ENCODE measurements at places on chromosomes 4 and X.
A peak's percentile ranks its signal among the peaks of the same experiment; 100 is the strongest.

- H3K4me1 ChIP-seq: peaks cover 39% of the 10 kb centered on the region
- H3K27ac ChIP-seq: peak overlapping the region; percentile 98
- DNase-seq: peak; percentile 74
- H3K4me3 ChIP-seq: peak overlapping the region; percentile 98
- no peaks in the 10 kb centered on the region for H3K36me3 ChIP-seq
These were observed 2.9 kb downstream of the MAML3 start for GRCh38 chr4:140150886-140151698.

- H3K4me1 ChIP-seq: peaks cover 56% of the 10 kb centered on the region
- H3K27ac ChIP-seq: peak overlapping the region; percentile 74
- H3K27me3 ChIP-seq: no peaks in the 10 kb centered on the region
- no peak overlapping the region for H3K4me3 ChIP-seq
These were observed 35.2 kb downstream of the SEPTIN11 start for GRCh38 chr4:76984788-76985211.

DNA sequence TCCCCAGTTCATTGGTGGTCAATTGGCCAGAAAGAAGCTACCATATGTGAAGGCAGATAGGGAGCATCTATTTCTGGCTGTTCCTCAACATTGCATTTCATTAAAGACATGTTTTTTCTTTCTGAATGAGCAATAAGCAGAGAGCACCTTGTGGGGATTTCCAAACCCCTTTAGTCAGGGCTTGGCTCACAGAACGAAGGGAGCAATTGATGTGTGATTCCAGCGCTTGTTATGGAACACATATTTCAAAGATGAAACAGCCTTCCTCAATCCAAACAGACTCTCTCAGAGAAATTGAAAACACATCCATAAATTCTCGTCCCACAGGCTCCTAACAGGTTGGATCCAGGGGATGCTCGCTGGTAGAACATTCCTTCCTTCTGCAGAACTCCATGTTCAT, 84.1 kb downstream of the CLCN4 start:
- H3K4me1 ChIP-seq: peaks cover 4% of the 10 kb centered on the region
- H3K4me3 ChIP-seq: no peak overlapping the region
- no peaks in the 10 kb centered on the region for H3K27me3 ChIP-seq
- no peak for DNase-seq

DNA sequence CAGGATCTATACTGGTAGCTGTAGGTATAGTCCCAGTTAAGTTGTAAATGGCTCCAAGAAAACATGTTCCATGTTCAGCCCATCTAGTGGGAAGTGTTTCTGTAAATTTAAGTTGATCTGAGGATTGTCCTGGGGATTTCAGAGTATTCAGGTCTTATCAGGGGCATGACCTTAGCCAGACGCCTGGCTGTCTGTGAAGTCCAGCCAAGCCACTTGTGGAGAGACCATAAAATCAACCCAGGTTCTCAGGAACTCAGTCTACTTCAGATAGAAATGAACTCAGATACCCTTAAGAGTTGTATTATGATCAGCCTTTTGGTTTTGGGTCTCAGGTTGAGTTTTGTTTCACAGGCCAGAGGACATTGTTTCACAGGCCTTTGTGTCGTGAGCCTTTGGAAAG, 95.9 kb downstream of the EGF start:
- DNase-seq: no peak
- peaks cover 20% of the 10 kb centered on the region for H3K4me1 ChIP-seq
- no peaks in the 10 kb centered on the region for H3K36me3 ChIP-seq
- H3K4me3 ChIP-seq: no peak overlapping the region
- no peak overlapping the region for H3K27ac ChIP-seq

GRCh38 chrX:39640866-39641265, 456.9 kb downstream of the BCOR start:
- H3K4me1 ChIP-seq: peaks cover 23% of the 10 kb centered on the region
- H3K36me3 ChIP-seq: no peaks in the 10 kb centered on the region
- no peak for DNase-seq
- H3K27me3 ChIP-seq: no peaks in the 10 kb centered on the region
- no peak overlapping the region for H3K27ac ChIP-seq

DNA sequence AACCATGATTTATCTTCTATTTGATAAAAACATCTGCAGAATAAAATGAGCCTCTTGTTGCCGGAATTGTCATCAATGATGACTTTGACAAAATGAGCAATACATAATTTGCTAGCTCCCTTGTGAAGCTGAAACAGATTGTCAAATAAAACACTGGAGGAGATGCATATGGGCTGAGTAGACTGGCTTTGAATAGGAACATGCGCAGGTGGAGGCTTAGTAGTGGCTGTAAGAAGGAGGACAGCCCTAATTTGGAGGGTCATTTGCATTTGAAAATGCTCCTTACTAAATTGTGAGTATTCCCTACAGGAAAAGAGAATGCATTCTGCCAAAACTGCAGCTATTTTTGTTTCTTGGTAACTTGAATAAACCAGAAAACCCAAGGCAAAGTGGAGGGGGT, 329.1 kb downstream of the PPARGC1A start:
- no peak overlapping the region for H3K27ac ChIP-seq
- H3K4me3 ChIP-seq: no peak overlapping the region
- no peak for DNase-seq

- H3K36me3 ChIP-seq: no peaks in the 10 kb centered on the region
- H3K4me3 ChIP-seq: no peak overlapping the region
- no peak for DNase-seq
- H3K4me1 ChIP-seq: no peaks in the 10 kb centered on the region
- no peak overlapping the region for H3K27ac ChIP-seq
- H3K27me3 ChIP-seq: no peaks in the 10 kb centered on the region
These were observed 380.6 kb downstream of the RAB28 start for GRCh38 chr4:13103382-13104015.

DNA sequence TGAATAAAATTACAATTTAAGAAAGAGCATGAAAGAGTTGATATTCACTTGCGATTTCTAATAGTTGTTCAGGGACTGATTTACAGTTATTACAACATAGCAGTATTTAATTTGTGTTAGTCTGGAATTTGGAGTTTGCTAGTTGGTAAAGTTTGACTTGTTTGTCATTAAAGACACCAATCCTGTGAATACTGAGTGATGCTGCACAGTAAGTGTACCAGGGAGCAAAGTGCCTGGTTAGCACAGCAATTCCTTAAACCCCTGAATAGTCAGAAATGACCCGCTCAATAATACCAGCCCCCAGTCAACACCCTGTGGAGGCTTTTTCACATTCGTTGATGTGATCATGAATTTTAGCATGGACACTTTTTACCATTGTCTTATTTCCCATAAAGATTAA, 122.2 kb upstream of the GC start:
- no peak overlapping the region for H3K4me3 ChIP-seq
- H3K4me1 ChIP-seq: peaks cover 7% of the 10 kb centered on the region
- H3K36me3 ChIP-seq: peaks cover 11% of the 10 kb centered on the region
- H3K27me3 ChIP-seq: no peaks in the 10 kb centered on the region
- DNase-seq: no peak

- no peaks in the 10 kb centered on the region for H3K27me3 ChIP-seq
- H3K27ac ChIP-seq: no peak overlapping the region
- no peak for DNase-seq
- no peaks in the 10 kb centered on the region for H3K36me3 ChIP-seq
- no peak overlapping the region for H3K4me3 ChIP-seq
- peaks cover 7% of the 10 kb centered on the region for H3K4me1 ChIP-seq
These were observed 70.8 kb downstream of the HHIP start for GRCh38 chr4:144716778-144717177.

DNA sequence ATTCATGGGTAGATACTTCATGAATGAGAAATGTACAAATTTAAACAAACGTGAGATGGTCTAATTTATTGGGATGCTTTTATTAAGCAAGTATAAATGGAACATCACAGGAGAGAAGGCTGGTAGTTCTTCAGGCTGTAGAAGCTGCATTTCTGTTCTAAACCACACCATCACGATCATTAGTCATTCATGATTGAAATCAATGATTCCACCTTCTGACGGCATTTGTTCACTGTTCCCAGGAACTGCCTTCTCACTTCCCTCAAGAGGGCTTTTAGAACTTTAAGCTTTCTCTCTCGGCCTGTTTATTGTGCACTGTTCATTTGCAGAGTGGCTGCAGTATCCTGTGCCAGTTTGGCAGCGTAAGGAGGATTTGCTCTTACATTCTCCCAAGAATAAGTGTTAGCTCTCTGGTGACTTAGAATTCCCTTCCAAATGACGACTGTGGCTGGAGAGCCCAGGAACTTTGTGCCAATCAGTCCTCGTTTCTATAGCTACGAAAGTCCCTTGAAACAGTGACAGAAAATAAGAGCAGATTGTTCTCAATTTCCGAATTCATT, 54.7 kb downstream of the MFAP3L start:
- H3K36me3 ChIP-seq: no peaks in the 10 kb centered on the region
- no peak for DNase-seq
- no peaks in the 10 kb centered on the region for H3K27me3 ChIP-seq
- H3K4me1 ChIP-seq: peaks cover 16% of the 10 kb centered on the region

- no peaks in the 10 kb centered on the region for H3K4me1 ChIP-seq
- H3K27me3 ChIP-seq: no peaks in the 10 kb centered on the region
- H3K4me3 ChIP-seq: no peak overlapping the region
- peak overlapping the region; percentile 51 for H3K27ac ChIP-seq
- DNase-seq: no peak
- peaks cover 15% of the 10 kb centered on the region for H3K36me3 ChIP-seq
These were observed 17.1 kb downstream of the DDX3X start for GRCh38 chrX:41350976-41351569.

DNA sequence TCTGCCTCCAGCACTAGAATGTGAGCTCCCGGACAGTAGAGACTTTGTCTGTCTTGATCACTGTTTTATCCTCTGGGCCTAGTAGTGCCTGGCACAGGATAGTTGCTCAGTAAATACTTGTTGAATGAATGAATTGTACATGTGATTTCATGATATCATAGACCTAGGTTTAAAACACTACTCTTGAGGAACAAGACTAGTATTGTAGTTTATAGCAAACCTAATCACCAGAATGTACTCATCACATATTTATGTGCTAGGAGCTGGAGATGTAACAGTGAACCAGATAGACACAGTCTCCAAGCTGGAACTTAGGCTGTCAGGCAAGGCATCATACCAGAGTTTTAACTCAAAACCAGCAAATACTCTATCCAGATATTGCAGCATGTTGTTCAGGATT, 23.5 kb downstream of the GAB3 start:
- no peak for DNase-seq
- H3K36me3 ChIP-seq: no peaks in the 10 kb centered on the region
- no peaks in the 10 kb centered on the region for H3K4me1 ChIP-seq
- no peak overlapping the region for H3K27ac ChIP-seq
- no peak overlapping the region for H3K4me3 ChIP-seq

DNA sequence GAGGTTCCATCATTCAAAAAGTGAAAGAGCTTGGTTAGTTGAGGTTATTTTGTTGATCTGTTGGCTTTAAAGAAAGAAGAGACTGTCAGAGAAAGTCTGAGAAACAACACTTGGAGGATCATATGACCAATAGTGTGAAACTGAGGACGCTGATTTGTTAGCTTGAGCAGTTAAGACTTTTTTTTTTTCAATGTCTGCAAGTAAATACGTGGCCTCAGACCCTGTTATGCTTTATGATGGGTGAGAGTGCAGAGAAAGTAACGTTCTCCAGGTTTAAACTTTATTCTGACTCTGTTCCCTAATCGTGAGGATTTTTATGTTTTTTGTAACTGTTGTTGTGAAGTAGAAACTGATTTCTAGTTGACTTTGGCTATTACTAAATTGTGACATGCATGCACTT, 45.9 kb downstream of the GAB1 start:
- H3K36me3 ChIP-seq: no peaks in the 10 kb centered on the region
- H3K4me3 ChIP-seq: no peak overlapping the region
- H3K27ac ChIP-seq: peak overlapping the region; percentile 17
- H3K27me3 ChIP-seq: no peaks in the 10 kb centered on the region
- peaks cover 45% of the 10 kb centered on the region for H3K4me1 ChIP-seq

GRCh38 chrX:111467896-111468295, 43.5 kb upstream of the SERTM2 start:
- no peak overlapping the region for H3K4me3 ChIP-seq
- H3K4me1 ChIP-seq: no peaks in the 10 kb centered on the region
- H3K27me3 ChIP-seq: no peaks in the 10 kb centered on the region
- no peak overlapping the region for H3K27ac ChIP-seq
- DNase-seq: no peak
- H3K36me3 ChIP-seq: no peaks in the 10 kb centered on the region

GRCh38 chr4:185500035-185500434, 28.5 kb upstream of the CCDC110 start:
- H3K4me1 ChIP-seq: peaks cover 7% of the 10 kb centered on the region
- H3K27ac ChIP-seq: no peak overlapping the region
- H3K36me3 ChIP-seq: peaks cover 11% of the 10 kb centered on the region
- no peak overlapping the region for H3K4me3 ChIP-seq
- H3K27me3 ChIP-seq: no peaks in the 10 kb centered on the region

GRCh38 chr4:65670331-65671031, at the start of gene EPHA5:
Gene EPHA5 (minus strand): TSS chr4:65670489. CDS start chr4:65669742, 747 bp downstream.
- H3K27ac ChIP-seq: peak within 1 kb of the TSS; percentile 26
- H3K36me3 ChIP-seq: no peaks in the 10 kb centered on the region
- H3K4me3 ChIP-seq: peak within 1 kb of the TSS; percentile 65
- peak; percentile 42 for DNase-seq
- H3K4me1 ChIP-seq: peaks cover 17% of the 10 kb centered on the region

DNA sequence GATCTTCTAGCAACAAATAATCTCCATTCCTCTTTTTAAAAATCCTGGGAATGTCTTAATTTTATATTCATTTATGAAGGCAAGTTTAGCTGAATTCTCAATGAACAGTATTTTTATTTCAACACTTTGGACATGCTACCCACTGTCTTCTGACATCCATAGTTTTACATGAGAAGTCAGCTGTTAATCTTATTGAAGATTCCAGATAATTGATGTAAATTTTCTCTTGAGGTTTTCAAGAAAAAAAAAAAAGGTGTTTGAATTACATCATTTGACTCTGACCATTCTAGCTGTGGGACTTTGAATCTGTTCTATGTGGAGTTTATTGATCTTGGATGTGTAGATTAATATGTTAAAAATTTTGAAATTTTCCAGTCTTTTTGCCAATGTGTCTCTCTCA, 28.0 kb downstream of the PDHA2 start:
- no peaks in the 10 kb centered on the region for H3K4me1 ChIP-seq
- peaks cover 2% of the 10 kb centered on the region for H3K36me3 ChIP-seq
- DNase-seq: no peak
- no peak overlapping the region for H3K4me3 ChIP-seq
- H3K27ac ChIP-seq: no peak overlapping the region
- H3K27me3 ChIP-seq: no peaks in the 10 kb centered on the region

DNA sequence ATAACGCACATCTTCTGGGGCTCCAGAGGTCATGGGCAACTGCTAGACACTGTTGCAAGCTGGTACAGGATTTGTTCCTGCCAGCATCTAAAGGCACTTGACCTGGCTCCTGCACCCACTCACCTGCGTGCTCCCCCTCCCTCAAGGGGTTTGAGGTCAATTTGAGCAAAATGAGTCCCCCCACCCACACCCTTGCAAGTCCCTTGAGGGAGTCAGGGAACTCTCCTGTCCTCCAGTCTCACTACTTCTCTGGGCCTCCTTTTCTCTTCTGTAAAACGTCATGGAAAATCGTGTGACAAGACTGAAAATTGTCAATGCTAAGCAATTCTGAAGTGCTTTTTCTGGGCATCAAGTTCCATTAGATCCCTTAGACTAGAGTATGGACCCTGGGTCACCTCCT, 39.9 kb upstream of the PGK1 start:
- H3K27me3 ChIP-seq: no peaks in the 10 kb centered on the region
- no peaks in the 10 kb centered on the region for H3K36me3 ChIP-seq
- no peak for DNase-seq
- H3K4me1 ChIP-seq: no peaks in the 10 kb centered on the region

- no peak for DNase-seq
- H3K4me1 ChIP-seq: peaks cover 30% of the 10 kb centered on the region
- H3K27me3 ChIP-seq: peaks cover 10% of the 10 kb centered on the region
- peak overlapping the region; percentile 93 for H3K4me3 ChIP-seq
- peaks cover 4% of the 10 kb centered on the region for H3K36me3 ChIP-seq
These were observed 1.3 kb downstream of the QDPR start for GRCh38 chr4:17510582-17510981.
